Activated CD4-positive, alpha-beta T cell treated with anti-CD3 and anti-CD28 coated beads, Interleukin-2, amount 50 U/mL, for 24 hours (primary cell): ENCODE measurements at places on chromosomes 11 and 22.

GRCh38 chr11:124602193-124602592 lies 9.0 kb upstream of the PANX3 start:
- DNase-seq: no peak

GRCh38 chr11:12229450-12230229 lies 119.2 kb downstream of the MICAL2 start:
- no peak for DNase-seq

GRCh38 chr11:94727819-94728218 lies 40.3 kb upstream of the AMOTL1 start:
- no peak for DNase-seq

- no peak for DNase-seq
These were observed 14.6 kb downstream of the TRIOBP start for GRCh38 chr22:37711490-37711889.

- DNase-seq: no peak
These were observed 30.2 kb upstream of the APOA1 start for GRCh38 chr11:116867619-116868018.

GRCh38 chr11:63883791-63884190 lies 33.2 kb downstream of the RCOR2 start:
- DNase-seq: no peak

DNA sequence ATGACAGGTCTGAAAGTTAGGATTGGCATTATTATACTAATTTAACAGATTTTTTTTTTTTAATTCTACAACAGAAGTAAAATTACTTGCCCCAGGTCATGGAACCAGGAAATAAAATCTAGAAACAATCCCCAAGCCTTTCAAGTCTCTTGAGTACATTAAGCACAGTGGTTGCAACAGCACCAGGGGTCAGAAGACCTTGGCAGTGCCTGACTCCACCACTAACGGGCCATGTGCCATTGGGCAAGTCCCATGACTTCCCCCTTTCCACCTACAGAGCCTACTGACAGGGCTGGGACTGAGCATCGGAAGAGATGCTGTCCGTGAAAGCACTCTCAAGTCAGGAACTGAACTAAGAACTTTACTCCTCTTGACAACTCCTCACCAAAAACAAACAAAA lies 98.6 kb upstream of the AKIP1 start:
- DNase-seq: no peak

GRCh38 chr22:44543781-44544477 lies 45.9 kb upstream of the RTL6 start:
- no peak for DNase-seq

GRCh38 chr22:33326540-33327295 lies 268.5 kb upstream of the SYN3 start:
- no peak for DNase-seq

GRCh38 chr11:134513585-134514120 lies 101.6 kb upstream of the B3GAT1 start:
- no peak for DNase-seq

DNA sequence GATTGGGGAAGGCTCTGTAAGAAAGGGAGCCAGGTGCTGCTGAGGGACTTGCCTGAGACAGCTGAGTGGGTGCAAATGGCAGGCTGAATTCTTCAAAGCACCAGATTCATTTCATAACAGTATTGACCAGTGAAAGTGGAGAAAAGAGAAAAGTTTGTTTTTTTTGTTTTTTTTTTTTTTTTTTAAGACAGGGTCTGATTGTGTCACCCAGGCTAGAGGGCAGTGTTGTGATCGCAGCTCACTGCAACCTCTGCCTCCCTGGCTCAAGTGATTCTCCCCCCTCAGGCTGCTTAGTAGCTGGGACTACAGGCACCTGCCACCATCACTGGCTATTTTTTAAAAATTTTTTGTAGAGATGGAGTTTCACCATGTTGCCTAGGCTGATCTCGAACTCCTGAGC lies 494.0 kb downstream of the MIAT start:
- DNase-seq: no peak

DNA sequence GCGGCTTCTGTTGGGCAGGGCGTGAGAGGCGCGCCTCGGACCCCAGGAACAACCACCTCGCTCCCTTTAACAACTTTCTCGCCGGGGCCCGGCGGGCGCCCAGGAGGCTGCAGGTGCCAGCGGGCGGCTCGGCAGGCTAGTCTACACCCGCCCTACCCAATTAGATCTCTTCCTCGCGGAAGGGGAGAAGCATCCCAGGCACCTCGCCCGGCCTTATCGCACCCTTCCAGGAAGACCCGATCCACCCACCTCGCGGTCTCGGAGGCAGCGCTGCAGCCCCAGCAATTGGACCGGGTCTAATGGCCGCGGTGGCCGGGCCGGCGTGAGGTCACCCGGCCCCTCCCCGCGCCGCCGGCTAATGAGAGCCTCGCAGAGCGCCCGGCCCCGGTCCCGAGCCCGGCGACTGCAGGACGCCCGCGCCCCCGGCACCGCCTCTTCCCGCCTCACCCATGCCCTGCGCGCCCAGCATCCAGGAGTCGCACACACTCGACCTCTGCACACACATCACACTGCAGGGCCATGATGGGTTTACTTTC lies at the start of gene PLAAT3:
TSS of gene PLAAT3 (minus strand) at position 298 of the 536 bp plus-strand sequence. CDS start 419 bp downstream, outside the sequence.
- no peak for DNase-seq

- DNase-seq: no peak
These were observed 22.8 kb upstream of the SLC25A18 start for GRCh38 chr22:17540481-17540880.

DNA sequence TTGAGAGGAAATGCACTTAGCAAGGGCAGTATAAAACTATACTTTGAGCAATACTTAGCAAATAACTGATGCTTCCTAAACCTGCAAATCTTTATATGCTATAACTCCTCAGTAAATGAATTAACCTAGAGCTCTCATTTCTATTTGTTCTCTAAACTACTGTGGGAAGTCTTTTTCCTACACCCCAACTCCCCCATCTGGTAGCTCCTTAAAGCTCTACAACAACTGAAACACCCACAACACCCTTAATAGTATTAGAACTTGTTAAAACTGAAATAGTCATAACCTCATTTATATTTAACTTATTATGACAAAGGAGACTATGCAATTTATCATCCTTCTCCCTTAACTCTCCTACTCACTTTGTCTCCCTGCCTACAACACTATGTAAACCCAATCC lies 43.4 kb downstream of the GUCY1A2 start:
- no peak for DNase-seq

DNA sequence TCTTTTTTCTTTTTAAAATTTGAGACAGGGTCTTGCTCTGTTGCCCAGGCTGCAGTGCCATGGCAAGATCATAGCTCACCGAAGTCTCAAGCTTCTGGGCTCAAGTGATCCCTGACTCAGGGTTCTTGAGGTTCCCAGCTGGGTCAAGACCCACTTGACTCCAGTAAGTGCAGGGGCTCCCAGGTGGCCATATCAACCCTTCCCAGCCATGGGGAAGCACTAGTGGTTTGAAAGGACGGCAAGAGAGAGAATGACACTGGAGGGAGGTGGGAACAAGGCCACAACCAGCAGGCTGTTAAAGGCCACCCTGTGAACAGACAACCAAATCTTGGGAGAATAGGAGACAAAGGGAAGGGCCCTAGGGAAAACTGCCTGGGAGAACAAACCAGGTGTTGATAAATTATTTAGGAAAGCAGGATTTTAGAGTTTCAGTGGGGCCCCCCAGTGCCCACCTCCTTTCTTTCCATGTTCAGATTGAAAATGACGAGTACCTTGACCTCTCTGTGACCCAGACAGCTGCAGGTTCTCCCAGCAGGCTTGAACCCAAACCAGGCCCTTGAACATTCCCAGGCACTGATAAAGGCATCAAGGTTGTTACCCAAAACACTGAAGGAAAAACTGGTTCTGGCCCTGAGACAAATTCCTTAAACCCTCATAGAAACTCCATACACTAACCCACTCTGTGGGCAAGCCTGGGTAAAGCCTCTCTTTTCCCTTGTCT lies 28.8 kb downstream of the KLHL22 start:
- DNase-seq: no peak
